Mesothelial cell of epicardium (in vitro differentiated cells): ENCODE measurements at places on chromosomes 13 and 19.

GRCh38 chr19:12450844-12451243 lies 10.0 kb upstream of the ZNF443 start:
- no peak for DNase-seq

GRCh38 chr19:5914946-5915781 lies 1.1 kb downstream of the CAPS start:
- no peak for DNase-seq

GRCh38 chr19:40411125-40411842 lies 1.9 kb downstream of the PRX start:
- no peak for DNase-seq

GRCh38 chr13:103568314-103568713 lies 502.1 kb upstream of the SLC10A2 start:
- no peak for DNase-seq

- DNase-seq = no peak
These were observed 179.4 kb downstream of the KLF12 start for GRCh38 chr13:73954808-73955207.

GRCh38 chr13:44355621-44356020 lies 18.0 kb upstream of the SERP2 start:
- DNase-seq = no peak

GRCh38 chr13:31909864-31910551 lies 121.6 kb upstream of the FRY start:
- DNase-seq = peak; percentile 60

- peak; percentile 13 for DNase-seq
These were observed 24.3 kb downstream of the PEPD start for GRCh38 chr19:33497131-33497777.

DNA sequence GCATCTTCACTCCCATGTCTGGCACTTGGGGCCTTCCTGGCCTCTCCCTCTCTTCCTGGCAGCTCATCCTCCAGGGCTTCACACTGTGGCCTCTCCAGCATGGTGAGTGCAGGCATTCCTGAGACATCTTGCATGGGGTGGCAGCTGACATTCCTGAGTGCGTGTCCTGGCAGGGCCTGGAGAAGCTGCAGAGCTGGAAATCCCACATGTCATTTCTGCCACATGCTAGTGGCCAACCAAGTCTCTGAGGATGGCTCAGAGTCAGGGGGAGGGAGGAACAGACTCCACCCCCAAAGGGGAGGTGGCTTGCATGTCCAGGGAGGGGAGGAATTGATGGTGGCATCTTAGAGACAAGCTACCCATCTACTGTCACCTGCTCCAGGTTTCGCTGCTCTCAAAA lies 41.6 kb upstream of the AMER2 start:
- DNase-seq = no peak

DNA sequence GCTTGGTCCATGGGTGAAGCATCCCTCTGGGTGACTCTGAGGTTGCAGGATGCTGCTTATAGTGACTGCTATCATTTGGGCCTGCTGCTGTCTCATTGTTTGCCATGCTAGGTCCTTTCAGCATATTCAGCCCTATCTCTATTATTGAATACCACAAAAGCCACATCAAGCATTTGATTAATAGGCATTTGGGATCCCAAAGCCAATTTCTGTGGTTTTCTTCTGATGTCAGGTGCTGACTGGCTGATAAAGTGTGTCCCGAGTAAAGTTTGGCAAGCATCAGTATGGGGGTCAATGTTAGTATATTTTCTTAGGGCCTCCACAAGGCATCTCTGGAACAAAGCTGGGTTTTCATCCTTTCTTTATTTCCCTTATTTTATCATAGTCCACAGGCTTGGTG lies 204.6 kb downstream of the NBEA start:
- no peak for DNase-seq

- DNase-seq = no peak
These were observed 552.5 kb downstream of the TBC1D4 start for GRCh38 chr13:74929436-74929835.

- no peak for DNase-seq
These were observed 74.4 kb downstream of the TNFRSF19 start for GRCh38 chr13:23644527-23645138.
